ENCODE measurements at places on chromosomes 6 and 20. TPM values are rescaled to one million over a fixed set of nuclear protein-coding genes. Genes with fewer than 3 reads are reported as not detected.

Gene PRL
- not detected for total RNA-seq

Gene SLC22A2
- total RNA-seq = not detected

Gene KHDRBS2
- total RNA-seq = not detected

Gene OXT
- not detected for total RNA-seq

Gene SIRPB2
- not detected for total RNA-seq

Gene SSTR4
- total RNA-seq = not detected

Gene WFDC2
- total RNA-seq = not detected

Gene CPNE5
- total RNA-seq = 0.26 TPM

Gene UBE3D
- 6.7 TPM for total RNA-seq

Gene LCA5
- 5.6 TPM for total RNA-seq

Gene TTI1
- total RNA-seq = 15.9 TPM

Gene TFAP2C
- not detected for total RNA-seq

Gene CLVS2
- not detected for total RNA-seq

Gene FARS2
- 22.6 TPM for total RNA-seq

Gene FAM209A
- total RNA-seq = not detected

Gene HLA-G
- total RNA-seq = not detected

Gene CRISP3
- not detected for total RNA-seq

Measured in fibroblast of lung (primary cell).